CD4-positive, alpha-beta T cell treated with Interleukin-1 beta for 1 hour (primary cell): ENCODE measurements at places on chromosomes 5 and 9.

DNA sequence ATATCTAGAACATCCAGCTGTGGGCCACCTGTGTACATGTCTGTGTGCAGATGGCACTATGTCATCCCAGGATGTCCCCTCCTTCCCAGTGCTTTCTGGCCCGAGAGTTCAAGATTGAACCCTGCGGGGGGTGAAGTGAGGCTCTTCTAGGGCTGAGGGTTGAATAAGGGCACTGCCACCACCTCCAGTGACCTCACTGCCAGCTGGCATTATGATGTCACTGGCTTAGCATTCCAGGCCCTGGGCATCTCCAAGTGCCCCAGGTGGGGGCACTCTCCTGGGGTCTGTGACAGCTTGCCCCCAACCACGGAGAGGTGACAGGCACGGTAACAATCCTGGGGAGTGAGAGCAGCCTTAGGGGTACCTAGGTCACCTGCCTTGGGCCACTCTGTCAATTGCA, 27.1 kb downstream of the CXXC5 start:
- no peak for DNase-seq

- no peak for DNase-seq
Observed at GRCh38 chr5:155729684-155730059, 597.3 kb upstream of the SGCD start.

- no peak for DNase-seq
Observed at GRCh38 chr5:79582186-79582585, 30.1 kb upstream of the TENT2 start.

DNA sequence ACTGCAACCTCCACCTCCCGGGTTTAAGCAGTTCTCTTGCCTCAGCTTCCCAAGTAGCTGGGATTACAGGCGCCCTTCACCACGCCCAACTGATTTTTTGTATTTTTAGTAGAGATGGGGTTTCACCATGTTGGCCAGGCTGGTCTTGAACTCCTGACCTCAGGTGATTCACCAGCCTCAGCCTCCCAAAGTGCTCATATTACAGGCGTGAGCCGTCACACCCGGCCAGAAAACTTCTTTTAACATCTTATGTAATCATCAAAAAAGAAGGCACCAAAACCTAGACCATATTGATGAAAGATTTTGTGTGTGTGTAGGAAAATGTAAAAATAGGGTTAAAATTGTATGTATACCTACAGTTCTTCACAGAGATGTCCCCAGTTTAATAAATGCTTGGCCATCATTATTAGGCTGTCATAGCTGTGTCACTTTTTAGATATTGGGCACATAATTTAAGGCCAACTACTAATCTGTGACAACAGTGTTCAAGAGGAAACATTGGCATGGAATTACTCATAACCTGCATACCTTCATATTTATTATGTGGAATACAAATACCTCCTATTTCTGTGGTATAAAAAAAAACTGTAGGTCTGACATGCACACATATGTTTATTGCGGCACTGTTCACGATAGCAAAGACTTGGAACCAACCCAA, 44.4 kb downstream of the RAD50 start:
- no peak for DNase-seq

- DNase-seq: no peak
Observed at GRCh38 chr5:28415791-28416443, 1377.5 kb upstream of the CDH9 start.

DNA sequence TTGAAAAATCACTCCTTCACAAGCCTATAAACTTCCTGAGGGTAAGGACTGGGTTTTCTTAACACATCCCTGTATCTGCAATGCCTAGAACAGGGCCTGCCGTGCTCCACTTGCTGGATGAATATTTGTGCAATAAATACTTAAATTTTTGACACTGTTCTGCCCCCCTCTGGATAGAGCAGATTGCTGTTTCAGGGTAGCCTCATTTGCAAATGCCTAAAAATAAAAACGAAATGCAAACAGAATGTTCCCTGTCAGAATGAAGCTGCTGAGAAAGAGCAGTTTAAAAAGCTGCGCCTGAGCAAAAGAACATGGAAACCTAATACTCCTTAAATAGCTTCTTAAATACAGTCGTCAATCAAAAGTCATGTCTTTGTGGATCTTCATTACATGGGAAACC, 385.3 kb downstream of the PRELID2 start:
- no peak for DNase-seq

GRCh38 chr9:36765077-36765390, 192.3 kb downstream of the MELK start:
- no peak for DNase-seq

DNA sequence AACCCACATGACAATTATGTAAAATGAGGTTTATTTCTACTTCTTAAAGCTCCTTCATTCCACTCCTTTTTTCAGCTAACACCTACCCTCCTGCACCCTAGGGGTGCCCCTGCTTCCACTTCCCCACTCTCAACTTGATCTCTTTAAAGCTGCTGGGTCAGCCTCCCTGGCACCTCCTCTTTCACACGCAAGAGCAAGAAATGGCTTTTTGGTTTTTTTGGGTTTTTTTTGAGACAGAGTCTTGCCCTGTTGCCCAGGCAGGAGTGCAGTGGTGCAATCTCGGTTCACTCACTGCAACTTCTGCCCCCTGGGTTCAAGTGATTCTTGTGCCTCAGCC, 64.4 kb downstream of the SUSD1 start:
- DNase-seq: no peak

GRCh38 chr9:90834828-90835595, 33.4 kb downstream of the SYK start:
- DNase-seq: no peak

- no peak for DNase-seq
Observed at GRCh38 chr9:28853477-28853876, 1280.2 kb upstream of the C9orf72 start.

DNA sequence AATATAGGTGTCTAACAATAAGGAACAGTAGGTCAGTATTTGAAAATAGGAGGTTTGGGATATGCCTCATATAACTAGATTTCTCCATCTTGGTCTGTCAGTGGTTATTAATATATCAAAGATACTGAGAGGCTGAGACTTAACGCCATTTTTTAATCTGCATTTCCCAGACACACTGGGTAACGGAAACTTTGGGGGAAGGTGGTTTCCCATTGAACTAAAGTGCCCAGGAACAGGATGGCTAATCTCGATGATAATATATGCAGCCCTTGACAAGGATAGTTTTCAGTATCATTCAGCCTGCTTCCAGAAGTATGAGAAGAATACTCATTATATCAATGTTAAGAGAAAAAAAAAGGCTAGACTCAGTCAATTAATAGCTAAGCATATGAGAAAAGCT, 30.7 kb downstream of the EFNA5 start:
- no peak for DNase-seq
